Stimulated activated CD4-positive, alpha-beta T cell treated with anti-CD3 and anti-CD28 coated beads, TNF-alpha, amount 100 ng/mL, for 1 hour (primary cell): ENCODE measurements at places on chromosomes 4 and X.

- no peak for DNase-seq
Observed at GRCh38 chr4:176383273-176384077, 63.7 kb downstream of the SPCS3 start.

DNA sequence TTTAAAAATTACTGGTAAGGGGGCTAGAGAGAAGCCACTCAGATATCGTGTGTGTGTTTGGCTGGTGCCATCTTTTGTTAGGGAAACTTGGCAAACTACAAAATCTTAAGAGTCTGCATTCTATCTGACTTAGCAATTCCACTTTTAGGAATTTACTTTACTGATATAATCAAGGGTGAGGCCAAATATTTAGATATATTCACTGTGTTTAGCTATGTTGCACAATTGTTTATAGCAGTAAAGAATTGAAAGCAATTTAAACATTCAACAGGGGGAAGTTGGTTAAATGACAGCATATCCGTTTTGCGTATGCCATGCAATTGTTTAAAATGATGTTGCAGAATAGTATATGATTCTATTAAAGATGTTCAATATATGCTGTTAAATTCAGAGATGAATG, 6.4 kb upstream of the HERC3 start:
- DNase-seq = no peak

DNA sequence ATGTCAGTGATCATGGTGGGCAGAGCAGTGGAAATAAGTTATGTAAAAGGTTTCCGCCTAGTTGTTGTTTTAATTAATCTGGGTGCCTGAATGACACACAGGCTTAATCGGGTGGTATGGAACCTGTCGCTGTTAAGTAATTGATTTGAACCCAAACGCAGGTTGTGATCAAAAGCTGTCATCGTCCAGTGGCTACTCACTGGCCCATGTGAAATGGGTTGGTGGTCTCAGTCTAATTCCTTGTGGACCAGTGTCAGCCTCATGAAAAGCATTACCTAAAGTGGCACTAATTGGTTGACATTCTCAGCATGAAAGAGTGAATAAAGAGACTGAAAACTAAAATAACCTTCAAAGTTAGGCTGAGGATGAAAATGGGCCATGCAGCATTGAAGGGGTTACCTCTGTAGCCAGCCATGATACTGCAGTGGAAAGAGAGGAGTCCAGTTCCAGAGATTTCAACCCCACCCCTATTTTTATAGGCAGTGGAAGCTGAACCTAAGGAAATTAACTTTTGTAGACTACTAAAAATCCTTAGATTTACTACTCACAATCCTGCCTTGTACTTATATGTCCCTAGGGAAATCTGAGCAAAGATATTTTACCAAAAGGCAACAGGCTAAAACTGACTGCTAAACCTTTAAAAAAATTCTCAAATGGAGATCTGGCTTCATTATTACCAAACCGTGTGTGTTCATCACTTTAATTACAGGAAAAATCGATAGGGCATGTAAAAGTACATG, 251.7 kb upstream of the TENM3 start:
- no peak for DNase-seq

- DNase-seq = no peak
Observed at GRCh38 chr4:113144091-113144490, 94.6 kb downstream of the ANK2 start.

DNA sequence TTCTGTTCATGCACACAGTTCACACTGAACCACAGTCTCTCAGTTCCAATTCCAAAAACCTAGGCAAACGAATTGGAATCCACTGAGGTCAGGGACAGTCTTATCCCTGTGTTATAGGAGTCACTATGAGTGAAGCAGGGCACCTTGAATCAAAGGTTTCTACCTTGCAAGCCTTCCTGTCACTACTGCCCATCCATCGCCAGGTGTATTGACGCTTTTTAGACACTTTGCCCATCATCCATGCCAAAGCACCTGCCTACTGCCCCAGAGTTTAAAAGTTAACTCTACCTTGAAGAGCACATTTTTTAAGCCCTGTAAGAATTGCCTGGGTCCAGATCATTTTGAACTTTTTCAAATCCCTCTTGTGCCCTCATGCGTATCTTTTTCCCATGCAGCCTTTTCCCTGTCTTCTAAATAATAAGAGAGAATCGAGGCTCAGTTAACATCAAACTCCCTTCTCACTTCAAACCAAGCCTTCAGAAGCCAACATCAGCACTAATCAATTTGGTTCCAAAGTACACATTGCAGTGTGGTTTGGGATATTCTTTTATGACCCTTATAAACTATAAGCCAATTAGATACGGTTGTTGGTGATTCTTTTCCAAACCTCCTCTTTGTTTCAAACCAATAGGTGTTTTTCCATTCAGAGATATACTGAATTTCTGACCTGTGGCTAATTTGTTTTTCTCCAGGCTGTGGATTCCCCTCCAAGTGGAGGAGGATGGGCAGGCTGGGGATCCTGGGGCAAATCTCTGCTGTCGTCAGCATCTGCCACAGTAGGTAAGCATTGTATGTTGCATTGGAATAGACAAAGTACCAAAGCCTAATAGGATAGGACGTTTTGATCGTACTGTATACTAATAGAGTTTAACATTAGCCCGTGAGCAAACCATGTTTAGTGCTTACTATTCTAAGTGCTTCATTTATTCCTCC, 23.7 kb downstream of the FAM114A1 start:
- DNase-seq = no peak

GRCh38 chr4:5812506-5813229, 80.2 kb downstream of the CRMP1 start:
- no peak for DNase-seq

DNA sequence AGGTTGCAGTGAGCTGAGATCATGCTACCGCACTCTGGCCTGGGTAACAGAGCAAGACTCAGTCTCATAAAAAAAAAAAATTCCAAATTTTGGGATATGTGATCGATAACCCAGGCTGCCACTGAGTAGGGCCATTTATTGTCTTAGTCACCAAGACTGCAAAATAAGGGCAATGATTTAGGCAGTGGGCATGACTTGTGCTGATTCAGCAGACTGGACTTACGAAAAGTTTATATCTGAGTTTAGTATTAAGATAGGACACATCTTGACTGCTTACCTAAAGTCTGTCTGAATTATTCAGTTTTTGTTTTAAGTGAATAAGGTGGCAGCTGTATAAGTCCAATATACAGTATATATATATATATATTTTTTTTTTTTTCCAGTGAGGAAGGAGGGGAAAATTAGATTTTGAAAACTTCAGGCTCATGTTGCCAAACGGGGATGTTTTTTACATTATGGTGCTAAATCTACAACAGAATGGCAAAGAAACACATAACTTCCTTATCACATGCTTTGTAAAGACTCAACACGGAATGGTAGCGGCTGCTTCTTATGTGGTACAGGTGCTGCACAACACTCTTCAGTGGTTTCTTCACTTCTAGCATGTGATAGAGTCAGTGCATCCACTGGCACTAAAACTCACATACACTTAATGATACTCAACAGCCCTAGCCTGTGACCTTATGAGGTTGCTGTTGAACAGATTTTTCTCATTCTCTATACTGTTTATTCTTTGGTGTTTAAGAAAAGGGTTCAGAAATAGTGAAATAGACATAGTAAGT, 6.5 kb downstream of the TEX13D start:
- no peak for DNase-seq

DNA sequence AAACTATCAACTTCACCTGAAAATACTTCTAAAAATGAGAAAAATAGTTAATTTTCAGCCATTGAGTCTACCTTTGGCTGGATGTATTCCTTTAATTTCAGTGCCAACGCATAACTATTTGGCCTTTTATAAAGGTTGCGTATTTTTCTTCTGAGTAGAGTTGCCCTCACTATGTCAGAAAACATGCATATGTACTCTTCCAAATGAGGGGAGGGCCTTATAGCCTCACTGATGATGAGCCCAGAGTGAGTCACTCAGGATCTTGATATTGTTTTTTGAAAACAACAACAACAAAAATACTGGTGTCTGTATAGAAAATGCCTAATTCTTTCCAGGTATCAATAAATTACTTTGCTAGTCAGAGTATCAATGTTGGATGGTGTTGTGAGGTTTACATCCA, 349.3 kb downstream of the FBXO8 start:
- no peak for DNase-seq
